Activated CD4-positive, alpha-beta memory T cell treated with anti-CD3 and anti-CD28 coated beads, Interleukin-2, amount 10 ng/mL, durations not matched to agents 7 days and 5 days (primary cell): ENCODE measurements at places on chromosomes 16 and 17. TPM values are rescaled to one million over a fixed set of nuclear protein-coding genes. Genes with fewer than 3 reads are reported as not detected.

Gene EXOC3L1
- not detected for total RNA-seq

Gene KRTAP2-2
- not detected for total RNA-seq

- H3K4me1 ChIP-seq = no peaks in the 10 kb centered on the region
- no peak overlapping the region for H3K4me3 ChIP-seq
- H3K27me3 ChIP-seq = peaks cover 48% of the 10 kb centered on the region
- H3K27ac ChIP-seq = no peak overlapping the region
- DNase-seq = no peak
- H3K36me3 ChIP-seq = no peaks in the 10 kb centered on the region
These were observed 97.2 kb downstream of the NOG start for GRCh38 chr17:56690441-56691291.

Gene SERPINF2
- total RNA-seq = 0.23 TPM

GRCh38 chr17:78697554-78698343 lies 84.3 kb downstream of the CYTH1 start:
- peaks cover 91% of the 10 kb centered on the region for H3K36me3 ChIP-seq
- no peaks in the 10 kb centered on the region for H3K27me3 ChIP-seq
- DNase-seq = no peak
- H3K27ac ChIP-seq = peak overlapping the region; percentile 44
- H3K4me1 ChIP-seq = peaks cover 10% of the 10 kb centered on the region

Gene HBZ
- total RNA-seq = not detected

Gene ITPRIPL2
- 11.1 TPM for total RNA-seq

GRCh38 chr17:64399071-64399766 lies 8.6 kb upstream of the PECAM1 start:
- no peak overlapping the region for H3K27ac ChIP-seq
- H3K4me3 ChIP-seq = no peak overlapping the region
- peaks cover 1% of the 10 kb centered on the region for H3K27me3 ChIP-seq
- no peak for DNase-seq

- no peaks in the 10 kb centered on the region for H3K27me3 ChIP-seq
- H3K4me1 ChIP-seq = no peaks in the 10 kb centered on the region
- DNase-seq = no peak
These were observed 368.8 kb downstream of the SNX29 start for GRCh38 chr16:12345349-12345748.

Gene TAC4
- not detected for total RNA-seq

Gene EFCAB5
- total RNA-seq = 0.86 TPM

Gene FMNL1
- 477 TPM for total RNA-seq

- no peak overlapping the region for H3K27ac ChIP-seq
- H3K36me3 ChIP-seq = no peaks in the 10 kb centered on the region
- no peaks in the 10 kb centered on the region for H3K4me1 ChIP-seq
- peaks cover 23% of the 10 kb centered on the region for H3K27me3 ChIP-seq
These were observed 24.1 kb upstream of the LHX1 start for GRCh38 chr17:36913132-36913531.

DNA sequence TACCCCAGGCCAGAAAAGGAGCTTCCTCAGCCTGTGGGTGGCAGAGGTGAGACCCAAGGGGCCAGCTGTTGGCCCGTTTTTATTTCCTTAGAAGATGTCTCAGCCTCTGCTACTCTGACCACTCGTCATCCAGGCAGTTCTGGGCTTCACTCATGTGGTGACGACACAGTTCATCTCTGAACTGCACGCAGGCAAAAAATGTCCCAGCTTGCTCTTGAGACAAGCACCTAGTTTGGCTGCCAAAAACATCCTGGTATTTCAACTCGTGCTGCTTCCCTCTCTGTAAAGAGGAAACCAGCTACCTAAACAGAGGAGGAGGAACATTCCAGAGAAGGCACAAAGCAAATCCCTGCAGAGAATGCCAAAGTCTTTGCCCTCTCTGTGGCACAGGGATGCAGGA lies 125.7 kb downstream of the XYLT1 start:
- H3K27me3 ChIP-seq = no peaks in the 10 kb centered on the region
- H3K36me3 ChIP-seq = peaks cover 40% of the 10 kb centered on the region
- peak overlapping the region; percentile 82 for H3K27ac ChIP-seq

GRCh38 chr17:14305785-14306496 lies 5.1 kb downstream of the HS3ST3B1 start:
- peaks cover 45% of the 10 kb centered on the region for H3K36me3 ChIP-seq
- DNase-seq = no peak
- H3K4me3 ChIP-seq = peak overlapping the region; percentile 42
- H3K4me1 ChIP-seq = peaks cover 61% of the 10 kb centered on the region
